ENCODE measurements at places on chromosomes 7 and 10. TPM values are rescaled to one million over a fixed set of nuclear protein-coding genes. Genes with fewer than 3 reads are reported as not detected.
A peak's percentile ranks its signal among the peaks of the same experiment; 100 is the strongest.

DNA sequence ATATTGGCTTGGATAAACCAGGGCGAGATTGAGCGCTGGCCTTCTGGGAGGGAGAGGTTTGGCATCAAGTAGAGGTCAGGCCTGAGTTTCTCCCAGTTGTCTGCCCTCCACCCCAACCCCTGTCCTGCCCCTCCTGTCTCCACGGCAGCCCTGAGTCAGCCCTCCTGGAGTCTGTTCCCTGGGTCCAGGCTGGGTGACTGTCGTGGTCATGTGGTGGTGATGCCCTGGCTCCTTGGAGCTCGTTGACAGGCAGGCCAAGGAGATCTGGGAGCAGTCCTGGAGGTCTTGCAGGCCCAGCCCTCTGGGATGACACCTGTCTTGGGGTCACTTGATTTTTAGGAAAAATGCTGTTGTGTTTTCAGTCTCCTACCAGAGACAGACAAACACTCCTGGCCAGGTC is 53.6 kb upstream of the PODXL start:
- no peak overlapping the region for H3K27ac ChIP-seq
- no peaks in the 10 kb centered on the region for H3K4me1 ChIP-seq
- H3K4me3 ChIP-seq: no peak overlapping the region
- no peaks in the 10 kb centered on the region for H3K36me3 ChIP-seq
- DNase-seq: no peak

Gene ZYX
- total RNA-seq: 320 TPM

Gene HECW1
- not detected for total RNA-seq

Gene CCDC146
- total RNA-seq: 9.2 TPM

- H3K36me3 ChIP-seq: no peaks in the 10 kb centered on the region
- H3K27me3 ChIP-seq: no peaks in the 10 kb centered on the region
- no peaks in the 10 kb centered on the region for H3K4me1 ChIP-seq
- DNase-seq: no peak
Measured at GRCh38 chr7:1872191-1873069, 202.4 kb downstream of the ELFN1 start.

DNA sequence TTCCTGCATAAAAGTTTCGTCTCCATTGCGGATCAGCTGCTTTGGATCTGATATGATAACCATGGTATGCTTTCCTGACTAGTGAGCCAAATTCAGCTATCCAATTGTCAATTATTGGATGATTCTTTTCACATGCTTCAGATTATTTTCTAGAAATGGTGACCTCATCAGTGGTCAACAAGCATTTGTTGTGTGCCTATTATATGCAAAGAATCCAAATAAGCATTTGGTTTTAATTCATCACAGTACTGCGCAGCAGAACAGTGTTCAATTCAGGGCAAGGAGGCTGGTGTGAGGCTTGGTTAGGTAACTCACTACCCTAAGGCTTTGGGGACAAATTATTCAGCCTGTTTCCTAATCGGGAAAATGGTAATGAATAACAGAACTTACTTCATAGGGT is 200.5 kb downstream of the SKAP2 start:
- H3K27ac ChIP-seq: no peak overlapping the region
- H3K4me1 ChIP-seq: no peaks in the 10 kb centered on the region
- no peak for DNase-seq
- H3K36me3 ChIP-seq: no peaks in the 10 kb centered on the region

DNA sequence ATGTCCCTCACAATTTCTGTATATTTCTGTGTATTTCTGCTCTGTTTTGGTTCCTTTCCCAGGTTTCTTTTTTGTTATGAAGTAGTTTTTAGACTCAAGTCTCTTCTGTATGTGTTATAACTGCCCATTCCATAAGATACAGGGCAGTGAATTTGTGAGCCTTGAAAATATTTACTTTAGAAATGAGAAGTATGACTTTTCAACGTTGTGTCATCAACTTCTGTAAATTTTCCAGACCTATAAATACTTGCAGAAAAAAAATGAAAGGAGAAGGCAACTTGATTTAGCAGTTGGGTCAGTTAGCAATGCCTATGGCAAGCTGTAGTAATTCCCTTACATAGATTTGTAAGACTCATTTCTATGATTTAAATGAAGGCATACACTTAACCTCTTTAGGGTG is 11.5 kb downstream of the EGFR start:
- no peak overlapping the region for H3K4me3 ChIP-seq
- H3K4me1 ChIP-seq: peaks cover 53% of the 10 kb centered on the region
- DNase-seq: no peak
- H3K27ac ChIP-seq: peak overlapping the region; percentile 10
- no peaks in the 10 kb centered on the region for H3K36me3 ChIP-seq

DNA sequence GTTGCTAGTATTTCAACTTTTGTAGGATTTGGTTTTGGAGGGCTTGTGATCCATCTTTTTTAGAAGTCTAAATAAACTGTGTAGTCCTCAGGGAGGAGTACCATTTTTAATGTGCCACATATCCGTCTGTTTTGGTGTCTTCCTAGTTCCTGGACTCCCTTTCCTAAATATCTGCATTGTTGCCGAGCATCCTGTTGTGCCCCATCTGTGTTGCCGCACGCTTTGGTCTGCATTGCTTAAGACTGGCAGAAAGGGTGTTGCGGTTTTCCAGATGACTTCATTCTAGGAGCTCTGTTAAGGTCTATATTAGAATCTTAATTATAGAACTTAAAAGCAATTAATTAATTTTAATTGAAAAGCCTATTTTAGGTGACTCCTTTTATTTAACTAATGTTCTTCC is 49.4 kb downstream of the RBM33 start:
- no peaks in the 10 kb centered on the region for H3K36me3 ChIP-seq
- no peak overlapping the region for H3K4me3 ChIP-seq
- no peaks in the 10 kb centered on the region for H3K4me1 ChIP-seq
- no peaks in the 10 kb centered on the region for H3K27me3 ChIP-seq
- no peak overlapping the region for H3K27ac ChIP-seq
- DNase-seq: no peak

DNA sequence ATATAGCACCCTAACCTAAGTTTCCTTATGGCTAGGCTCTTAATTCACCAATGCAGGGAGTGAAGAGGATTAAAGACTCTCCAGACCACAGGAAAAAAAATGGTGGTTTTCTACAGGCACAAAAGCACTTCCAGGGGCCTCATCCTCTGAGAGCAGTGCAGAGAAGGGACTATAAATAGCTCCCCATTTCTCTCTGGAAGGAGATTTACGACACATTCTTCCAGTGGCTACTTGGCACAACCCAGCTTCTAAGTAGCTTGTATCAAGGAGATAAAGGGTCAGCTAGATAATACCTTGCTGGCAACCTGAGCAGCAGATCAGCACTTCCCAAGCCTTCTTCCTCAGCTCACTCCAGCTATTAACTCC is 73.5 kb downstream of the CRPPA start:
- no peaks in the 10 kb centered on the region for H3K36me3 ChIP-seq
- H3K4me3 ChIP-seq: no peak overlapping the region
- DNase-seq: no peak
- H3K27me3 ChIP-seq: no peaks in the 10 kb centered on the region

DNA sequence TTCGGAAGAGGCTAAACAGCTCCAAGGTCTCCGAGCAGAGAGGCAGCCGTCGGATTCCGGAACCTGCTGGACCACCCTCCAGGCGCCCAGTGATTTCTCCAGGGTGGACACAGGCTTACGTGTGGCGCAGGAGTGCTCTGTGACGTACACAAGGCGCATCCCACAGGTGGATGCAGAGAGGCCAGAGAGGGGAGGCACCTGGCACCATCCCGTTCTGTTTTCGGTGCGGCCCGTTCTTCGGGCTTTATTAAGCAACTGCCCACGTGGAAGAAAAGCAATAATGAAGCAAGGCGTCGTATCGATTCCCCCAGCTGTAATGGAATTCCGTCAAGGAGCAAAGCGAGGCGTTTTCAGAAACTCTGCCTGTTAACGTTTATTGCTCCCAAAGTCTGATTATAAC is 163.6 kb downstream of the PTPRN2 start:
- DNase-seq: no peak
- H3K4me1 ChIP-seq: no peaks in the 10 kb centered on the region
- no peaks in the 10 kb centered on the region for H3K27me3 ChIP-seq

DNA sequence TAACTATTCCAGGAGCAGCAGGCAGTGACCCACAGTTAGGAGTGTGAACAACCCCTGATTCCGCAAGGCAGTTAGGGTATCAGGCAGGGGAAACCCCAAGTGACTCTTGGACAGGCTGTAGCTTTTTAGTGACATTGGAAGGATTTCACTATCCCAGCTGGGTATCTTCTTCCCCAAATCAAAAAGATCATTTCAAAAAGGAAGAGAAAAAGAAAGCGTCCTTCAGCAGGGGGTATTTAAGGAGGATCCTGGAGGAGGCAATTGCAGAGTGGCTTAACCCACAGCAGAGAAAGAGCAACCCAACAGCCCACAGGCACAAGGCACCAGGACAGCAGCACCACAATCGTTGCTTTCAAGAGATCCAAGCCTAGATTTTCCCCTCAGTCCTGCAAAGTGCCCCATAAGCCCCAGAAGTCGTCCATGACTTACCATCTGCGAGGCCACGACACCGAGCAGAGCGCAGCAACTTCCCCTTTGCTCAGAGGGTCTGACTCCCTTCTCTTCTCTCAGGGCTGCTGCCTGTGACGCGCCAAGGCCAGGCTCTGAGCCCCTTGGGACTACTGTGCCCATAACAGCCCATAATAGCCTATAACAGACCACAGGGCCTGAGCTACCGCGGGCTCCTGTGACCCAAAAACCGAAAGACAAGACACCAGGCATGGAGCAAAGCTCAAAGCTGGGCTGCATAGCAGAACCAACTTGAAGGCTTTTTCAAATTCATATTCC is 19.8 kb downstream of the PIK3AP1 start:
- H3K27me3 ChIP-seq: no peaks in the 10 kb centered on the region
- H3K4me1 ChIP-seq: no peaks in the 10 kb centered on the region
- H3K36me3 ChIP-seq: no peaks in the 10 kb centered on the region
- H3K4me3 ChIP-seq: no peak overlapping the region
- DNase-seq: no peak
- no peak overlapping the region for H3K27ac ChIP-seq

GRCh38 chr7:151808400-151809145 is 68.3 kb downstream of the PRKAG2 start:
- H3K4me1 ChIP-seq: no peaks in the 10 kb centered on the region
- no peaks in the 10 kb centered on the region for H3K27me3 ChIP-seq
- no peaks in the 10 kb centered on the region for H3K36me3 ChIP-seq

Gene C10orf53
- total RNA-seq: not detected

GRCh38 chr10:82564353-82565196 is 689.6 kb downstream of the NRG3 start:
- H3K27me3 ChIP-seq: no peaks in the 10 kb centered on the region
- H3K4me3 ChIP-seq: no peak overlapping the region

- H3K4me3 ChIP-seq: no peak overlapping the region
- no peak overlapping the region for H3K27ac ChIP-seq
- H3K4me1 ChIP-seq: no peaks in the 10 kb centered on the region
- H3K27me3 ChIP-seq: no peaks in the 10 kb centered on the region
Measured at GRCh38 chr7:22827563-22827962, 4.9 kb upstream of the TOMM7 start.

Gene HKDC1
- not detected for total RNA-seq

All from ascending aorta (tissue), 2 donors.